SK-N-SH (cell line): ENCODE measurements at places on chromosomes 1 and 21.

- no peak for DNase-seq
Measured at GRCh38 chr21:41803316-41803715, 36.5 kb upstream of the RIPK4 start.

DNA sequence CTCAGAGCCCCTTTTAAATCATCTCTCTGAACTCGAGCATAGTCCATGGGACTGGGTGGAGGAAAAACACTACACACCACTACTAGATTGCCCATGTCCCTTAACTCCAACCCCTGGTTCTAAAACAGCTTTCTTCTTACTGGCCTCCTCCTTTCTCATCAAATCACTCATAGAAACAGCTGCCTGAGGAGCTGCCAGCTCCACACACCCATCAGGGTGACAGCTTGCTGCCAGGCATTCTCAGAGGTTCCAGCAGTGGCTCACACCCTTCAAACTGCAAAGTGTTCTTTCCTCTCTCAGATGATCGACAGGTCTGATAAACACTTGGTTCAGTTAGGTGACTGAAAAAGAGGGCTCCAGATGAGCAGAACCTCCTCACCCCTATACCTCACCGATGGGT lies 543.0 kb upstream of the PLXNA2 start:
- DNase-seq: no peak

GRCh38 chr1:206471415-206471801 lies 1.1 kb downstream of the IKBKE start:
- no peak for DNase-seq

- no peak for DNase-seq
Measured at GRCh38 chr1:185532856-185533255, 201.3 kb upstream of the HMCN1 start.

GRCh38 chr1:180218806-180219765 lies 11.0 kb upstream of the LHX4 start:
- no peak for DNase-seq

- DNase-seq: no peak
Measured at GRCh38 chr1:46543382-46543760, 8.1 kb downstream of the KNCN start.

- no peak for DNase-seq
Measured at GRCh38 chr1:248155927-248156326, 11.0 kb downstream of the OR2M5 start.
